ENCODE measurements at places on chromosomes 5 and 9.

DNA sequence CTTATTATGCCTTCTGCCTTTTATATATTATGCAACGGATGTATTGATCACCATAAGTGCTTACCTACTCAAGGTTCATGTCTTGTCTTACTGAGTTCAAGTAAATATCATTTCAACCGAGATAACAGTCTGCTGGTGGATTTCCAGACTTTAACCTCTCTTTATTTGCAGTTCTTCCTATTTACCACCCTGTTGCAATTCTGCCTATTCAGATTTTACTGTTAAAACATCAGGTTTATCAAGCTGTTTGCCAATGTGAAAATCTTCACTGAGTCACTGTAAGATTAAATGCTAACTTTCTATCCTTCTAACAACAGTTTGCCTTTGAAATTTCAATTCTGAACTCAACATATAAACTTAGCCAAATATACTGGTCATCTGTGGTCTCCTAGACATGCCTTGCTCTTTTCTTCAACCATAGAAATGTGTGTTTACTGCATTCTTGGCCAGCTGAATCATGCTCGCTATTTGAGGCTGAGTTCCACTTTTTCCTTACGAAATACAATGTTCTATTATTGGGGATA, 471.7 kb upstream of the RORB start:
- DNase-seq, result no peak

DNA sequence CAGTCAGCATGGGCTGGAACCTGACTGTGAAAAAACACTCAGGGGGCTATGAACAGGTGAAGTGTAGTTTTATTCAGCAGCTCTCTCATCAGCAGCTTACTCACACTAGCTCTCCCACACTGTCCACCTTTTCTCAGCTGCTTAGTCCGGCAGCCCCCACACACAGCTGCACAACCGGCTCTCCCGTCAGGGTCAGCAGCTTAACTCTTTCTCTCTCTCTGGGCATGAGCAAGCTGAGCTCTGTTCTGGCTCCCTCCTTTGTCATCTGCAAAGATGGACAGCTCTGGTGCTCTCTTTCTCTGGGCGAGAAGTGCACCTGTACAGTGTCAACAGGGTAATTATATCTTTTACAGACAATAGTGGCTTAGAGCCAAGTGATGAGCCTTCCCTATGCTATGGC, 8.2 kb downstream of the DMAC1 start:
- no peak for DNase-seq

GRCh38 chr5:44048276-44048984, 340.8 kb downstream of the FGF10 start:
- no peak for DNase-seq

DNA sequence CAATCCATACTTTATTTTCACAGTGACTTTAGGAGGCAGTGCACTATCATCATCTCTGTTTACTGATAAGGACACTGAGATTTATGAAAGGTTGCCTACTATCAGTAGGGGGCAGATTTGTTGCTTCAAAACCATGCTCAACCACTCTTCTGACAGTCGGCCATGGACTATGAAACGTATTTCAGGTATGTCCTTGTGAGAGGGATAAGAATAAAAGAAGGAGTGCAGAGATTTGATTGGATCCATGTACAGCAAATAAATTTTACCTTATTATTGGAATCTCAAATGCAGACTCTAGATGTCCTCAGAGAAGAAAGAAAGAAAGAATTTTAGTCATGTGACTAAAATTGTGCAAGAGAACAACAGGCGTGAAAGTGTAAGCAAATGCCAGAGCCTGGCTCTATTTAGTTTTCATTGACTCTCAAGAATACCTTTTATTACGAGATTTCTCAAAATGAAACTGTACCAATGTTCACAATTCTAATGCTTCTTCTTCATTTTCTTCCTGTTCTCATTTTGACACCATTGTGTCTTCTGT, 296.6 kb upstream of the RASA1 start:
- no peak for DNase-seq

GRCh38 chr9:131618071-131618479, 72.8 kb downstream of the PRRT1B start:
- DNase-seq, result no peak

DNA sequence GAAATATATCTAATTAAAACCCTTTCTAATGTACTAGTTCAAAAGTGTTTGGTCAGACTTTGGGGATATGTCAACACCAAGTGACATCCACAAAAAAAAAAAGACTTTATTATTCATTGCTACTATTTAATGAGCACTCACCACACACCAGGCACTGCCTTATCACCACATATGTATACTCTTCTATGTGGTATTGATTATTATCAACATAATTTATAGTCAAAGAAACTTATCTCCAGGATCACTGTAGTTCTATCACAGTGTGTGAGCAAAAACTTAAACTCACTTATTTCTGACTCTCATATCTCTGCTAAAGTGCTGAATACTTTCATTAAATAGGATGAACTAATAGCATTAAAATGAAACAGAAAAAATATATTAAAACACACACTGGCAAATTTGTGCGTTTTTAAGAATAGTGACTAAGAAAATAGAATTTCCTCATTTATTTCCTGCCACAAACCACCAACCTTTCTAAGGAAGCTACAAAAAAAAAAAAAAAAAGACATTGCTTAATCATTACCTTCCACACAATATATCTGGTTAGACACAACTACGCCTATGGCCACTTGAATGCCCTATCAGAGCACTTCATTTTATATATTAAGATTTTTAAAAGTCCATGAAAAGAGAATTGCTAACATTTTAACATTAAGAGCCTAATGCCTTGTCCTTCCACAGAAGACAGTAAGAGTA, 12.8 kb downstream of the SLCO4C1 start:
- DNase-seq, result no peak

GRCh38 chr5:157130925-157131324, 11.7 kb downstream of the MED7 start:
- DNase-seq, result no peak

DNA sequence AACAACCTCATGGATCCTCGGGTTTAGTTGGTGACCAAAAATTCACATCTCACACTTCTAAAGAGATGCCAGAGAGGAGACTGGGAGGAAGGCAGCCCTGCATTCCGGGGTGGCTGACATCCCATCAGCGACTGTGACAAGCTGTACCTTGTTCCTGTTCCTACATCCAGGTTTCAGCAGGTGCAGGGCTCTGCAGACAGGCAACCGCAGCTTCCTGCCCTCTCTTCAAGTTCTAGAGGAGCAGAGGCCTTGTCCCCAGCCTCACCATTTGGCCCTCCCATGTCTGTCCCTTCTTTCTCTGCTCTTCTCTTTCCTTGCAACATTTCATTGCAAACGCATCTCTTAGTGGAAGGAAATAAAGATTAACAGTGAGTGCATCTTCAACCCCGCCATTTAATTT, 454.6 kb downstream of the IRX1 start:
- DNase-seq, result no peak

DNA sequence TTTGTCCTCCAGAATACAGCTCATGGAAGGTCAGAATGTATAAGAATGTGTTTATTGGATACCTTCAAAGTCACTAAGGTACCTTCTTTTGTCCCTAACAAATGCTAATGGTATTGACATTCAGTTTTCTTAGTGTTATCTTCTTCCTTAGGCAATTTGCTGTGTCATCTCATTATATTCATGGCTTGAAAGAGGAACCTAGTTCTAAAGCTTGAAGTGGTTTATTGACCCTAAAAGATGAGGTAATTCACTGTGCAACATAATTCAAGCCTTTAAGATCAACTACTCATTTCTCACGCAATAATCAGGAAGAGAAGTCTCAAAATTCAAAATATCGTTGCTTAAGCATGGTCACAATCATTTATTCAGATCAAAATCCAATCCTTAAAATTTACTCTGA, 342.7 kb upstream of the RIOK2 start:
- no peak for DNase-seq

- no peak for DNase-seq
Measured at GRCh38 chr9:127574072-127574993, 37.7 kb upstream of the STXBP1 start.

GRCh38 chr5:14006823-14007520, 62.5 kb upstream of the DNAH5 start:
- no peak for DNase-seq

DNA sequence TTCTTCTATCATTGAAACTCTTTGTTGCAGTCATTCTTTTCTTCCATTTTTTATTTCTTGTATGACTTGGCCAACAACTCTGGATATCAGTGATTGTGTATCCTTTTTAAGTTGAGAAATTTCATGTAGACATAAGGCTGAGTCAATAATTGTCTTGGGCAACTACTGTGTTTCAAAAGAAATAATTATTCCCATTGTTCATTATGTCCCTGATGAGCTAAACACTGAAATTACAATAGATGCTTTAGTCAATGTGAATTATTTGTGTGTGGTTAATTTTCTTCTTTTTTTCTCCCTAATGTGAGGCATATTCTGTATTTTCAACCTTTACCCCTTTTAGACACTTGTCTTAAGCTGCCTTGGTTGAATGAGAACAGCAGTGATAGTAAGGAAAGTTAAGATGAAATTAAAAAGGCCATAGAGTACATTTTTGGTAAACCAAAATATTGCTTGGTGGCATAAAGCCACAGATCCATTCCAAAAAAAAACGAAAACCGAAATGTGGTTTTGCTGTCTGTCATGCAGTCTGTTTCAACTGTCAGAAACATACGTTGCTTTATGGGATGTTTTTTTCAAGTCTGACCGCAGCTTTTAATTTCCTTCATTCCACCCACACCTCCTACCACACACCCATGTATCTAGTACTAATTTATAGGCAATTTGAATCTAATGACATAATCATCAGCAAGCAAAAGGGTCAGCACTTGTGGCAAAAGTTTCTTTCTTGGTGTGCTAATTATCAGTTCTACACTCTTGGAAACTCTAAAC, 21.1 kb downstream of the TLE4 start:
- DNase-seq, result no peak

GRCh38 chr9:34990908-34991606, 1.5 kb downstream of the DNAJB5 start:
- DNase-seq, result no peak

DNA sequence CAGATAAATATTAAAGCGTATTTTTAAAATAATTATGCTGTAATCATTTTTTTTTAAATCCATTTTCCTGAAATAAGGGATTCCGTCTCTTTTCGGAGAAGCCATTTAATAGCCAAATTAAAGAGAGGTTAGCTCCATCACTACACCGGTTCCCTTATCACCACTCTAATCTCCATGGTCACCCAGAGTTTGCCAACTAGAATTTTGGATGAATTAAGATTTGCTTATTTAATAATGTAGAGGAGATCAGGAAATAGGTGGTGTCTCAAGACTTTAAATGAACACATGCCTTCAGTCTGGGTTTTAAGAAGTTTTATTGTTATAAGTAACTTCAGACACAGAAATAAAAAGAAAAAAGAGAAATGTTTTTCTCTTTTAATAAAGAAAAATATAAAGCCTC, 151.7 kb downstream of the TTC39B start:
- no peak for DNase-seq

DNA sequence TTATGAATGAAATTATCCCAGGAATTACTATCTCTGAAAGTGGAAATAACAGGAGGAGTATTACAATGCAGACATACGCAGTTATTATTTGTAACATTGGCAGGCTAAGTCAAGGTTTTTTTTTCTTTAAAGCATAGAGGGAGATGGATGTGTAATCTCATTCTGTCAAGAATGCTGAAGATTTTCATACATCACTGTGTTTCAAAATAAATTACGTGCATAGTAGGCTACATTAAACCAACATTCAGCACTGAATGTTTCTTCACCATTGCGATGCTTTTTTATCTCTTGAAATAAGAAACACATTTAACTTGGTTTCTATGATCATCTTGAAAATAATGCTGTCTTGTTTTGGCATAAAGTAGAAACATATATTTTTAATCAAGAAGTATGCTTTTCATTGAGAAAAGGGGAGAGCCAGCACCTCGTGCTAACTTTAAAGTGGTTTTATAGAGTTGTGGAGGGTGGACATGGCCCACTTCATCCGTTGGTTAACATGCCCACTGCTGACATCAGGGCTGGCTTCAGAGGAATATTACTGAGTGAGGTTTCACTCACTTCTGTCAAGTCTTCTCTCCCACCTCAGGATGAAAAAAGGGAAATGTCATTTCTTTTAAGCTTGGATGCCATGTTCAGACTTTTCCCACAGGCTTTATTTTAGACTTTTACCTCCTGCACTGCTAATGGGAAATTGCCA, 203.6 kb upstream of the MEF2C start:
- no peak for DNase-seq

DNA sequence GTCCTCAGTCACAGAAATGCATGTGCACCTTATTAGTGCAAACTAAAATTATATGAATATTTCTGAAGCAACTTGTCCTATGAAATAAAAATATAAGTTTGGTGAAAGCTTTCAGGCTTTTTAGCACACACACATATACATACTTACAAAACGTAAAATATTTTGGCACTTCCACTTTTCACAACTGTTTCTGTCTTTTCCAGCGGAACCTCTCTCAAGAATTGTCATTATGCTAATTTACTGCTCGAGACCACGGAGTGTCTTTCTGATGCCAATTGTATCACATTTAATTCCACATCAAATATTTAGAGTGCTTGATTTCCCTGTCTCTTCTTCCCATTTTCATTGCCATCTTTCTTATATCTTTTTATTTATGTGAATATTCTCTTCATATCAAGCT, 100.4 kb downstream of the MEF2C start:
- DNase-seq, result no peak

DNA sequence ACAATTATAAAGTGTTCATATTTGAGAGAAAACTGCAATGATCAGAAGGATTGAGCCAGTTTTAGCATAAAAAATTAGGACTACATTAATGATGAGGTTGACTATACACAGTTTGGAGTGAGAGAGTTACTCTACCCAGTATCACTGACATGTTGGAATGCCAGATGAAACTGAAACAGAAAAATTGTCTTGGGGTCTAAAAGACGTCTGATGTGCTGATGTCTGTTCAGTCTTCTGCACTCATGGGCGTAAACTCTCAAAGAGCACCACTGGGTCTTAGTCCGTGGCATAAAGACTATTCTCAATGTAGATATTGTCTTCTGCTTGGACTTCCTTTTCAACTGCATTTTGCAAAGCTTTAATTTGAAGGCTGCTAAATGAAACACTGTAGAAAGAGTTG, 29.5 kb downstream of the HAVCR1 start:
- DNase-seq, result no peak

GRCh38 chr9:8155706-8156105, 356.1 kb upstream of the DMAC1 start:
- no peak for DNase-seq

DNA sequence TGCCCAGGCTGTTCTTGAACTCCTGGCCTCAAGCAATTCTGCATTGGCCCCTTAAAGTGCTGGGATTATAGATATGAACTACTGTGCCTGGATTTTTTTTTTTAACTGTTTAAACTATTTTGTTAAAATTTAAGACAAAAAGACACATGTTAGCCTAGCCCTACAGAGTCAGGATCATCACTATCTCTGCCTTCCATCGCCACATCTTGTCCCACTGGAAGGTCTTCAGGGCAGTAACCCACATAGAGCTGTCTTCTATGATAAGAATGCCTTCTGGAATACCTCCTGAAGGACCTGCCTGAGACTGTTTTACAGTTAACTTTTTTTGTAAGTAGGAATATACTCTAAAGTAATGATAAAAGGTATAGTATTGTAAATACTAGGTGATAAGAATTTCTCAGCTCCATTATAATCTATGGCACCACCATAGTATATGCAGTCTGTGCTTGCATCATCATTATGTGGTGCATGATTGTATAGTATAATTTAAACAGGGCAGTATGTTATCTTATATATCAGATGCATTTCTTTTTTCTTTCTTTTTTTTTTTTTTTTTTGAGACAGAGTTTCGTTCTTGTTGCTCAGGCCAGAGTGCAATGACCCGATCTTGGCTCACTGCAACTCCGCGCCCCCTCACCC, 52.7 kb downstream of the DENND4C start:
- no peak for DNase-seq

- DNase-seq, result peak; percentile 72
Measured at GRCh38 chr5:180470966-180471582, 23.1 kb upstream of the CNOT6 start.

GRCh38 chr5:134580001-134580460, 52.6 kb downstream of the SAR1B start:
- DNase-seq, result no peak
